Adrenal gland (tissue), 19 donors: ENCODE measurements at places on chromosomes 16 and 17. TPM values are rescaled to one million over a fixed set of nuclear protein-coding genes. Genes with fewer than 3 reads are reported as not detected.

ULK2 gene
- total RNA-seq = 14.9 TPM

RDM1 gene
- 1.1 TPM for total RNA-seq

PRR29 gene
- total RNA-seq = 0.84 TPM

CACNA1G gene
- 2.6 TPM for total RNA-seq

GUCY2D gene
- total RNA-seq = not detected

FHOD1 gene
- total RNA-seq = 57.9 TPM

SMPD3 gene
- 0.99 TPM for total RNA-seq

CTRB1 gene
- total RNA-seq = 5.3 TPM

ABR gene
- total RNA-seq = 123 TPM

HCRT gene
- total RNA-seq = not detected

TCAP gene
- total RNA-seq = 2.6 TPM

HASPIN gene
- total RNA-seq = 1.2 TPM

SIRT7 gene
- total RNA-seq = 12.4 TPM

GALR2 gene
- not detected for total RNA-seq

APOBR gene
- 2.4 TPM for total RNA-seq

KRT20 gene
- total RNA-seq = 0.23 TPM

SULT1A2 gene
- 3.1 TPM for total RNA-seq

NUPR1 gene
- total RNA-seq = 295 TPM

DNA sequence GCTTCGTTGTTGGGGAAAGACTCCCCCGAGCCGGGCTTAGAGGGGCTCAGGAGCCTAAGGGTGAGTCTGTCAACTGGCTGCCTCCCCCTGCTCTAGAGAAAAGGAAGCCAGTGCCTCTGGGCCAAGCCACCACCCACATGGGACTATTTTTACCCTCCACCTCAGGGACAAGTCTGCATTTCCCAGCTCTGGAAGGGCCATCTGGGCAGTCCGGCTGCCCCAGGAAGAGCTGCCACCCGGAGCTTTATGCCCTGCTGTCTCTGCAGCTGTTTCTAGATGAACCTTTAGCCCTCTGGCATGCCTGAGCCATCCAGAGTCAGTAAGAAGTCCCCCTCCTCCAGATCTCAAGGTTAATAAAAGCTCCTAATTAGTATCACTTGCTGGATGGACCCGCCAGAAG, 5.3 kb upstream of the RPRML start:
- no peak for DNase-seq

GRCh38 chr16:46924402-46924801, 40.2 kb downstream of the GPT2 start:
- DNase-seq = no peak

DNA sequence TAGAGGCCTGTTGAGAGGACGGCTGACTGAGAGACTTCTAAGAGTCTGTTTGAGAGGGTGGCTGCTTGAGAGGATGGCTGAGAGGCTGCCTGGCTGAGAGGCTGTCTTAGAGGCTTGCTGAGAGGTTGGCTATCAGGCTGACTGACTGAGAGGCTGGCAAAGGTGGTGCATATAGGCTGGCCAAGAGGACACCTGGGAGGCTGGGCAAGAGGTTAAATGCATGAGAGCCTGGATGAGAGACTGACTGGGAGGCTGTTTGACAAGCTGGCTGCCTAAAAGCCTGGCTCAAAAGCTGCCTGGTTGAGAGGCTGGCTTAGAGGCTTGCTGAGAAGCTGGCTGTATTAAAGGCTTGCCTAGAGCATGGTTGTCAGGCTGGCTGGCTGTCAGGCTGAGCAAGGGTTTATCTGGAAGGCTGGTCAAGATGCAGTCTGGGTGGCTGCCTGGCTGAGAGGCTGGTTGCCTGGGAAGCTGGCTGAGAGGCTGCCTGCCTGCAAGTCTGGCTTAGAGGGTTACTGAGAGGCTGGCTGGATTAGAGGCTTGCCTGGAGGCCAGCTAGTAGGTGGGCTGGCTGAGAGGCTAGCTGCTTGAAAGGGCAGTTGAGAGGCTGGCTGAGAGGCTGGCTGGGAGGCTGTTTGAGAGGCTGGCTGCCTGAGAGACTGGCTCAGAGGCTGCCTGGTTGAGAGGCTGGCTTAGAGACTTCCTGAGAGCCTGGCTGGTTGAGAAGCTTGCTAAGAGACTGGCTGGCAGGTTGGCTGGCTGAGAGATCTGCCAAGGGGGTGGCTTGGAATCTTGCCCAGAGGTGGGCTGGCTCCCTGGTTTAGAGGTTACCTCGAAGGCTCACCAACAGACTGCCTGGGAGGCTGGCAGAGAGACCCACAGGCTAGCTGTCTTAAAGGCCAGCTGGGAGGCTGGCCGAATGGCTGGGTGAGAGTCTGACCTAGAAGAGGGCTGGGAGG, 38.3 kb upstream of the ACSM2B start:
- DNase-seq = no peak

DNA sequence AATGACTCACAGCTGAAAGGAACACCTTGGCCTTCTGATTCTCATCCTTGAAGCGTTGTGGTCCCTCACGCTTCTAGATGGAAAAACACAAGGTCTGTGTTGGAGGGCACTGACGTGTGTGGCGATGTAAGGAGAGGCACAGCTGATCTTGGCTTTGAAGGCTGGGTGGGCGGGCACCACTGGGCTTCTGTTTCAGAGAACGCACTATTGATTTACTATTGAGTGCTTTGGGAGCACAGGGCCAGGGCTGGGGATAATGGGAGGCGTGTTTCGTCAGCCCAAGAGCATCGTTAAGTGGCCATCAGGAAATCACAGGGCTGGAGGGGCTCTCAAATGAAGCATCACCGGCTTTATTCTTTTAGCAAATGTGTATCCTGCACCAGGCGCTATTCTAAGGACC, 70.7 kb downstream of the CMIP start:
- DNase-seq = no peak

DNA sequence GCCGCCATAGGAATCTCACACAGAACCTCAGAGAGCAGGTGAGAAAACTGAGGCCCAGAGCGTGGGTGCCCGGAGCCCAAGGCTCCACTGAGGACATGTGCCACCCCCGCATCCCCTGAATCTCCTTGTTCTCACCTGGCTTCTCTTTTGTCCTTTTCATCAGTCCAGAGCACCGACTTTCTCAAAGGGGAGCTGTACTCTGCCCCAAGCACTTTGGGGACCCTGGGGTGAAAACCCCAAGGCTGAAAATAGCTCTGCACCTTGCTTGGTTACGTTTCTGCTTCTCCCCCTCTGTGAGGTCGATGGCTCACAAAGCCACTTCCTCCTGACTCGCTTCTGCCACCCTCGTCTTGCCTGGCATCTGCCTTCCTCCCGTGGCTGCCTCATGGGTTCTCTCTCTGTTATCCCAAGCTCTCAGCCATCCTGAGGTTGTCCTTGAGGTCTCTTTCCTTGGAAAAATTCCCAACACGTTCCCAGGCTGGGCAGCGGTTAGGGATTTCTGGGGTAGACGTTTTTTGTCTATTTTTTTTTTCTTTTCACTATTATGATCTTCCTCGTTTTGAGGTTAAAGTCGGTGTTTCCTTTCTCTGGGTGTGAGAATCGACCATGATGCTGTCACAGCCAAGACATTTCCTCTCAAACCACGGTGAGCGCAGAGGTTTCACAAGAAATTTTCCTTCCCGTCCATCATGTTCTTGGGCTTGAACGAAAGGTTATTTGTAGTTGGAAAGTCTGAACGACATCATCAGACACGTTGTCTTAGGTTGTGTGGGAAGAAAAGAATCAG, 37.2 kb downstream of the IRF8 start:
- DNase-seq = no peak

- no peak for DNase-seq
Observed at GRCh38 chr17:22142091-22142490, 449.8 kb downstream of the KCNJ18 start.

GRCh38 chr17:31869797-31870568, 10.9 kb upstream of the COPRS start:
- no peak for DNase-seq

GRCh38 chr16:11273721-11274324, 394 bp upstream of the PRM3 start:
- DNase-seq = no peak

GRCh38 chr16:3158026-3158509, 23.2 kb downstream of the ZNF213 start:
- DNase-seq = no peak

GRCh38 chr17:83069931-83070742, 9.3 kb upstream of the METRNL start:
- DNase-seq = no peak

DNA sequence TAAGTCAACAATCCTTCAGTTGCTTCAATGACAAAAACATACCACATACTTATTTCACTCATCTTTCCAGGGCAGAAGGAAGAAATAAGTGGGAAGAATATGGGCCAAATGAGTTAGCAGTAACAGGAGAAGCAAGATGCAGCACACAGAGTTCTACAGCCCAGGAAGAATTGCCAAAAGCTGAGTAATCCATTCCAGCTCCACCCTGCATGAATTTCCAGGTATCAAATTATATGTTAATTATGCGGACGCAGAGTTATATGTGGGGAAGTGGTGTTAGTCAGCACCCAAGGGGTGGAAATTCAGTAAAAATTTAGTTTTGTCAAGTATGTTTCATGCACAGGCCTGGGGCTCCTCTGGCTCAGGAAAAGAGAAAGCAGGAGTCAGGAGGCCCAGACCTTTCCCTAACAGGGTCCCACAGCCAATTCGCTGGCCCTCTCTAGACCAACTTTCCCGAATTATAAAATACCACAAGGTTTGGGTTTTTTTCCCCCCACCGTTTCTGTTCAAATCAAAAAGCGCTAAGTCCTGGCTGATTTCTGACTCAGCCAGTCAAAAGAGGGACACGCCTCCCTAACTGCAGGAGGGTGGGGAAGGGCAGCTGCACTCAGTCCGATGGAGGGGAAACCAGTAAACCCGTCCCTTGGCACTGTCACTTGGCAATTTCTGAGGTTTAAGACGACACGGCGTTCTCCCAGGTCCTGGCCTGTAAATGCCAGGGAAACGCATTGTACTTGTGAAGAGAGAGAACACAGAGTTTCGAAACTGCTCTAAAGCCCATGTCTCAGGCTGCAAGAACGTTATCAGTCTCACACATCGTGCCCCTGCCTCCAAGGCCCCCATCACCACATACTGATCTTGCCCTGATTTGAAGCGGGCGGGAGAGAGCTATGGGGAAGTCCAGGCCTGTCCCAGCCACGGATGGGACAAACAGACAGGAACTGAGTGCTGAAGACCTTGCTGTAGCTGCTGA, 58.1 kb downstream of the ZFHX3 start:
- DNase-seq = peak; percentile 92

GRCh38 chr16:47316442-47317015, 144.3 kb downstream of the ITFG1 start:
- no peak for DNase-seq

DNA sequence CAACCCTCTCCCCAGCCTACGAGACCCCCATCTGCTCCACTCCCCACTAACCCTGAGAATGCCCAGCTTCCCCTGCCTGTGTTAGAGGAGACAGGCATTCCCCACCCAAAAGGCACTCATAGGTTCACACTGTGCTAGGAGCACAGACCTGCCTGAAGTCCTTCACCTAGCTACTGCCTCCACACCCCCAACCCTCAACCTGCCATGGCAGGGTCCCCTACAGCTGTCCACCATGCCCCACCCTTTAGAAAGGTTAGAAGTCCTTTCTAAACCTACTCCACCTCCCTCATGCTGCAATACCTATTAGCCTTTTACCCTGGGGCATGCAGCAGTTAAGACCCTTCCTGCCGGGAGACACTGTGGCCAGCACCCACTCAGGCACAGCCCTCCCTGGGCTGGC, 9.1 kb downstream of the SRCIN1 start:
- DNase-seq = no peak

DNA sequence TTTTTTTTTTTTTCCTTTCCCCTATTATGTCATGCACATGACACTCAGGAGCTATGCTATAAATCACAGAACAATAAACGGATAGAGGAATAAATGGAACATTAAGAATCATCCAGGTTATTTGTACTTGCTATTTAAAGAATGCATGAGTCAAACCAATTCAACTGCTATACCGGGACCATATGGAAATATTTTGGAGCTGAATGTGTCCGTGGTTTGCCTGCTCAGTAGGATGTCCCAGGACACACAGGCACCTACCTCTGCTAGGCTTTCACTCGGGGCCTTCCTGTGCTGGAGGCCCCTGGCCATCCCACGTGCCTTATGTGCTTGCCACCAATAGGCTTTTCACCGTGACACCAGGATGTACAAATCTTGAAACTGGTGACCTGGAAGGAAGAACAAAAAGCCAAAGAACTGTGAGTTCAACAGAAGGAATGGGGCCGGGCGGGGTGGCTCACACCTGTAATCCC, 15.3 kb upstream of the SEC14L1 start:
- DNase-seq = no peak

- no peak for DNase-seq
Observed at GRCh38 chr16:66207883-66208265, 158.6 kb upstream of the CDH5 start.

DNA sequence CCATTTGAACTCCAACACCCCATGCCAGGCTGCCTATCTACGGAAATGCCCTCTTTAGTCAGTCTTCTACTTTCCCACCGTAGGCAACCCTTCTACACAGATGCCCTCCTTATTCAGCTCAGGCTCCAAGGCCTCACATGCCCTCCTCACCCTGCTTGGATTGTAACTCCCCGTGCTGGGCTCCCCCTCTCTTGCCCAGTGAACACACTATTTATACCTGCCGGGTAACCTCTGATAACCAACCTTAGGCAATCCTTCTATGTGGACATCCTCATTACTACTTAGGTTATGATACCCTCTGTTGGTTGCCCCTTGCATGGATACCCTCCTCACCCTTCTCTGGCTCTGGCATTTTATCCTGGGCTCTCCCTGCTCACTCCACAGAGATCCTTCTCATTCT, 50.3 kb downstream of the NFAT5 start:
- no peak for DNase-seq

GRCh38 chr17:2202302-2202995, 101.1 kb downstream of the SMG6 start:
- no peak for DNase-seq

DNA sequence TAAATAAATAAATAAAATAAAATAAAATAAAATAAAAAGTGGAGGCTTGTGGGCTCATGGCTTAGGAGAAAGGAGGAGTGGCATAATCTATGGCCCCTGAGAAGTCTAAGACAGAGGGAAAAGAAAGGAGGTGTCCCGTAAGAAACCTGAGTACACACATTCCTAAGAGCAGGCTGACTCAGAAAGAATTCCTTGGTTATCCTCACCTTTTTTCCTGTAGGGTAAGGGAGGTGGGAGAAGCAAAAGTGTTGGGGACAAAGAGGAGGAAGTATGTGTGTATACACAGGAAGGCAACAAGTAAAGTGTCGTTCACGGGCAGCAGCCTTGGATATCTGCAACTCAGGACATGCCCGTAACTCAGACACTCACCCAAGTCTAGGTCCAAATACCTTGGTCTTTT, 29.3 kb downstream of the MARF1 start:
- no peak for DNase-seq

- no peak for DNase-seq
Observed at GRCh38 chr16:1175566-1176279, 22.8 kb downstream of the CACNA1H start.

DNA sequence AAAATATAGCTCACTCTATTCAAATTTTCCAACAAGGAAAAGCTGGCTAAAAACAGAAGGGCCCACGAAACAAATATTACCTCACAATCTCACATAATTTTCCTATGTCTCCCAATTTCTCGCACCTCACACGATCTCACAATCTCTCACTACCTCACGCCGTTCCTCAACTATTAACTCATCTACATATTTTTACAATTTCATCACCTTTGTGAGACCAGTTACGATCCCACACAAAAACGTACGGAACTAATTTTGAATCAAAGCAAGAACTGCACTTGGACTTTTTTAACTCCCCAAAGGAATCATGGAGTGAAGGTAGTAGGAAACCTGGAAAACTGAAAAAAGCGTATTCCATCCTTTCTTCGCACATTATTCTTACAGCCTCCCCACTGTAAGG, 1.1 kb downstream of the CBX1 start:
- DNase-seq = no peak
